ENCODE measurements at places on chromosomes 7 and 10. TPM values are rescaled to one million over a fixed set of nuclear protein-coding genes. Genes with fewer than 3 reads are reported as not detected.

GPC2 gene
- polyA plus RNA-seq: 9.8 TPM

BTBD16 gene
- not detected for polyA plus RNA-seq

ST8SIA6 gene
- polyA plus RNA-seq: 1.6 TPM

ANXA8L1 gene
- not detected for polyA plus RNA-seq

CLRN3 gene
- not detected for polyA plus RNA-seq

SPDYE8 gene
- polyA plus RNA-seq: 0.34 TPM

TDRD1 gene
- 0.64 TPM for polyA plus RNA-seq

Data from GM23338 (cell line).